ENCODE measurements at places on chromosomes 2 and 18. TPM values are rescaled to one million over a fixed set of nuclear protein-coding genes. Genes with fewer than 3 reads are reported as not detected.

GRCh38 chr2:239455436-239456203 lies 54.8 kb upstream of the HDAC4 start:
- DNase-seq: no peak

GRCh38 chr2:144125751-144126150 lies 394.2 kb downstream of the ZEB2 start:
- no peak for DNase-seq

- DNase-seq: peak; percentile 30
These were observed 73.1 kb downstream of the TGOLN2 start for GRCh38 chr2:85254540-85255300.

GRCh38 chr2:19120941-19121750 lies 237.3 kb downstream of the OSR1 start:
- no peak for DNase-seq

- DNase-seq: no peak
These were observed 125.2 kb upstream of the TFPI start for GRCh38 chr2:187679454-187679853.

- DNase-seq: no peak
These were observed 513.1 kb upstream of the RAB6C start for GRCh38 chr2:129466389-129466788.

- no peak for DNase-seq
These were observed 13.7 kb downstream of the NCKAP1 start for GRCh38 chr2:183024339-183025095.

DNA sequence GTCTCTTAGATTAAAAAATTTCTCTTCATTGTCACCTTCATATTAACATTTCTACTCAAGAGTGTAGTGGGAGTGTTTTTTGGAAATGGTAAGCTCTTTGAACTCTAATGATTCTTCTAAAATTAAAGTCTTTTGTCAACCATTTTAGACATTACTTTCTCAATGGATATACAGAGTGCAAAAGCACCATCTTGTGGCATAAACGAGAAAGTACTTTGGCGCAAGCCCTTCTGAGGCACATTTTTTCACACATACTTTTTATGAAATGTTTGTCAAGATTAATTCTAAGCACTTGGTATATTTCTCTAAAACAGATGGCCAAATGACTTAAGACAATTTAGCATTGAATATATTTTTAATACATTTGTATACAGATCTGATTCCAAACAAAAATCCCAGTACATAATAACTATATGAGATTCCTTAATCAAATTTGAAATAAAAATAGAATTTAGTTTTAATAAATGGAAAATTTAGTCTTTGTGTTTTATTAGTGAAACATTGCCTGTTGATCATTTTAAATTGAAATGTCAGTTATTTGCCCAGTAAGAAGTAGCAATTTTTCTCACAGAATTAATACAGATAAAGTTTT lies 63.3 kb upstream of the GALNT5 start:
- no peak for DNase-seq

DNA sequence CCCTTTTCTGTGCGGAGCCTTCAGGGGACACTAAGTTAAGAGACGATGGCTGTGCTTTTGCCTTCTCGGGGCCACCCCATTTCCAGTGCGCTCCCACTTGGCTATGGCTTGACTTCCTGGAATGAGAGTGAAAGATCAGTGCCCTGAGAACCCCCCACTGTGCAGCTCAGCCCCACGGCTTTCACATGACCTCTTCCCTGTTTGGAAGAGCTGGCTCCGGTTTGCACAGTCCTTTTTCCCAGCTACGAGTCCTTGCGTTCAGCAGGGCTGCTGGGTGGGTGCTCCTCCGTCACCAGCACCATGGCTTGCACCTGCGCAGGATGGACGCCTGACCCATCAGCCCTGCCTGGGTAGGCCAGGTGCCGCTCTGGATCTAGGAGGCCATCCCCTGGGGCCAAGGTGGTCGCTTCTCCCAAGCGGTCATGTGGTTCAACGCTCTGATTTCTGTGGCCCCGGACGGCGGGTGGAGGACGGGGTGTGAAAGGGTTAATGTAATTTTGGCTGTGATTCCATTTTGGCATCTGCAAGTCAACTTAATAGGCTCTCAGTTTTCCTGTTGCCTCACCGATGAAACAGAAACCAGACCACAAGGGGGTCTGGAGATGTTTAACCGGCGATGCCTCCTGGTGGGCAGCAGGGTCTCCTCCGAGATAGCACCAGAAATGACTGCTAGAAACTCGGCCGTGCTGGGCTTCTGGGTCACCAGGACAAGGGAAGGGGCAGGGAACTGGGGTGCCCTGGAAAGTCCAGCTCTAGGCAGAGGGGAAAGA lies 113.1 kb upstream of the HAAO start:
- DNase-seq: no peak

DNA sequence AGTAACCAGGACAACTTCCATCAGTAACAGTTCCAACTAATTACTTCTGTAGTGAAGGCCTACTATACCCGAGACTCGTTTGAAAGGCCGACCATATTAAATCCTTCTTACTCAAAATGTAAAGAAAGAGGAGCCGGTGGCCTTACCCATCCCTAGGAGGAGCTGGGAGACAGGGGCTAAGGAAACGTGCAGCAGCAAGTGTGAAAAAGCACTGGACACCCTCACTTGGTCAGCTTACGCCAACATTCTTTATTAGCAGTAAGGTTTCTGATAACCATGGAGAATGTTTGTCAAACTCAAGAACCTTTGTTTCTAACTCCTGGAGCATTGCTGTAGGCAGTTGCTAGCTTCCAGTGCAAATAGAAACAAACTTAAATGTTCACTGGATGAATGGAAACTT lies 26.7 kb upstream of the VWA3B start:
- no peak for DNase-seq

- DNase-seq: no peak
These were observed 1.9 kb upstream of the GRP start for GRCh38 chr18:59218018-59218417.

DNA sequence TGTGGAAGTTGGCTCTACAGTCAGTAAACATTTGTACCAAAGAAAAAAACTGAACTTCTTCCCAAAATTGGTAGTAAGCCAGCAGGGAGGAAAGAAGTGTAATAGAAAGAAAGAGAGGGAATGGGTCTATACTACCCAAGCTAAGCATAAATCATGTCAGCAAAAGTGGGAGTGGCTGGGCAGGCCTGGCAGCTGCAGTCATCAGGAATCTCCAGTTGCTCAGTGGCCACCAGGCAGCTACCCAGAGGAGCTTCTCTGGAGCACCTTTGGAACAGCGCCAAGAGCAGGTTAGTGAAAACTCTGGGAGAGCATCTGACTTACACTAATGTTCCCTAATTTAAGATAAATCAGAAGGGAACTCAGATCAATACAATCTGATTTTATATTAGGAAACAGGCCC lies 14.3 kb downstream of the FRZB start:
- DNase-seq: no peak

DNA sequence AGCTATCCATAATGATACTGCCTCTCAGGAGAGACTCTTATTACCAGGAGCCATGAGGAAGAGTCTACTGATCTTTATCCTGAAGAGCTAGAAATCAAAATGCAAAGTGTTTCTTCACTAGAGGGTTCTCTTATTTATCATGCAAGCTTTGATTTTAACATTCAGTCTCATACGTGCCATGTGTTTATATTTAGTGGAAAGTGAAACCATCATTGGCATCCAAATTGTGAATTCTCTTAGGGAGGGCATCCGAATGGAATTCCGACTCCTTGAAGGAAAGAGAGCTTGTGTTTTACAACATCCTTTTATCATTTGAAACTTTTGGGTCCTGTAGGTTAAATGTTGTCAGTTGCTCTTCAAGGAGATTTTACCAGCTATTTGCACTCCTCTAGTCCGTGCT lies 170.4 kb upstream of the SESTD1 start:
- DNase-seq: no peak

- no peak for DNase-seq
These were observed 13.0 kb downstream of the SDC1 start for GRCh38 chr2:20211860-20212458.

DNA sequence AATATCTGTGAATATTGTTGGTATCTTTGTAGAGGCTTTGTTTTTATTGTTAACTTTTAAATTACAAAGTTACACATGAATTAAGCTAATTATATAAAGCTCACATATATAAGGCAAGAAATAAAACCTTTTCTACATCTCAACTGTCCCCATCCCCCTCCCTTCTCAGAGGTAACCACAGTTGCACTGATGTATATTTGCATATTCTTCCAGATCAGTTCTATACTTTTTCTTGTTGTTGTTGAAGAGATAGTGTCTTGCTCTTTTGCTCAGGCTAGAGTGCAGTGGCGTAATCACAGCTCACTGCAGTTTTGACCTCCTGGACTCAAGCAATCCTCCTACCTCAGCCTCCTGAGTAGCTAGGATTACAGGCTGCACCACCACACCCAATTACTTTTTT lies 36.0 kb upstream of the CDC42EP3 start:
- DNase-seq: no peak

- DNase-seq: no peak
These were observed 166.9 kb downstream of the ARHGAP15 start for GRCh38 chr2:143296089-143296488.

DNA sequence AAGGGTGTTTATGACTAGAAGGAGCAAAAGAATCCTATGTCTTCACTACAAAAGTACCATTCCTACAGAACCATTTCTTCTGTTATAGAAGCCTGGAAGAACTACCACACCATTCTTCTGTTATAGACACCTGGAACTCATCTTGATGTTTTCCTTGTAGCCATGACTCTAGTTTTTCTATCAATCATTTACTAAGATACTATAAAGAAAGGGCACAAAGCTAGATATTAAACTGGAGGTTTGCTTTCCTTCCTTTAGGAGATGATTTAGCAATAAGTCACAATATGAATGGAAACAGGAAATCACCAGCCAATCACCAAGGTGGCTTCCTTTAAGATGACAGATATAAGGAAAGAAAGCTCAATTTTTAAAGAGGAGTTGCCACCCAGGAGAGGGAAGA lies 100.3 kb upstream of the NEUROD1 start:
- DNase-seq: no peak

DNA sequence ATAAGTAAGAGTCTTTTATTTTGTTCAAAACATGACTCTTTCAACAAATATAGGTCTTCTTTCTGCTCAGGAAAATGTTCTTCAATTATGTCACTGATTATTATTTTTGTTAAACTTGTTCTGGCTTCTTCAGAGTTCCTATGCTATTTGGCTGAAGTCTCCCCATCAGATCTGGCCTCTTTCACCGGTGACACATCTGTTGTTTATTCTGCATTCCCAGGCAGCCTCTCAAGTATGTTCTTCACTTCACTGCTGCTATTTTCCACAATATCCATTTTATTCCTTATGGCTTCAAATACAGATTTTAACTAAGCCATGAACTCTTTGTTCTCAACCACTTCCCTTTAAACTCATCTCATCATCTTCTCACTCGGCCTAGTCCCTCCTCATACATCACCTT lies 45.7 kb downstream of the HDAC4 start:
- DNase-seq: no peak

DNA sequence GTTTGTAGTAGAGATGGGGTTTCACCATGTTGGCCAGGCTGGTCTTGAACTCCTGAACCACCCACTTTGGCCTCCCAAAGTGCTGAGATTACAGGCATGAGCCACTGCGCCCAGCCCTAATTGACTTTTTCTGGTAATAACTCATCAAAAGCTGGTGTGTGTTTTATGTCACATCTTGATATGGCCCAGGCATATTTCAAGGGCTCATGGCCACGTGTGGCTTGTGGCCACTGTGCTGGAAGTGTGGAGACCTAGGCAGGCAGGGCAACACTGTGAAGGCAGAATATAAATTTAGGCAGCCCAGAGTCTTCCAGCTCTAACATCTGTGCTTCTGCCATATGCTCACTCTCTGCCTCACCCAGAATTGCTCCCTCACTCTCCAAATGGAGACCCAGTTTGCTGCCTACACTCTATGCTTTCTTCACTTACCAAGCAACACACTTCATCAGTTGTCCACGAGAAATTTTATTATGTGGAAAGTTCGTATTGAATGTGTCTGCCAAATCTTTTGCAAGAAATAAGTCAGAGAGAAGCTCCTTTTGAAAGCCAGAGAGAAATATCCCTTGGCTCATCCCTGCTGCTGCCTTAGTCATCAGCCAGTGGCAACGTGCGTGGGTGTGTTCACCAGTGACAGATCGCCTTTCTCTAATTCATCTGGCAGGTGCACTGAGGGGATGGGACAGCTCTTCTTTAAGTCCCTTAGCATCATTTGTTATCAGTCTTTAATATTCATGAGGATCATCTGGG lies 129.4 kb upstream of the CXCR4 start:
- DNase-seq: no peak

GRCh38 chr2:11203480-11203879 lies 48.2 kb downstream of the SLC66A3 start:
- DNase-seq: no peak

- no peak for DNase-seq
These were observed 160.3 kb downstream of the SEPTIN10 start for GRCh38 chr2:109453371-109453995.

DNA sequence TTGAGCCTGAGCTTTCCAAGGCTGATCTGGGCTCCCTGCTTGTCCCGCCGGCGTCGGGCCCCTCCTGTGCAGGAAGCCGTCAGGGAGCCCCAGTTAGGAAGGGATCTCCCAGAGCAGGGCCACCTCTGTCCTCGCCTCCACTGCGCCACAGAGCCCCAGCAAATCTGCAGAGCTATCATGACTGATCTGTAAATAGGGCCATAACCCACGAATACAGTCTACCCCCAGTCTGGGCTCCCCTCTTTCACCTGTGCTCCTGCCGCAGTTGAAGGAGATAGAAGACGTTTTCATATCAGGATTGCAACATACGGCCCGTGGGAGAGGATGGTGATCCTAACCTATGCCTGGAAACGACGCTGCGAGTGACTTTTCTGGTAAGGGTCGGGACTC lies 138.7 kb downstream of the PTGR3 start:
- DNase-seq: no peak

- DNase-seq: no peak
These were observed 24.6 kb upstream of the SLC35F6 start for GRCh38 chr2:26739514-26739913.

- no peak for DNase-seq
These were observed 13.9 kb downstream of the MAL start for GRCh38 chr2:95039363-95039762.

DNA sequence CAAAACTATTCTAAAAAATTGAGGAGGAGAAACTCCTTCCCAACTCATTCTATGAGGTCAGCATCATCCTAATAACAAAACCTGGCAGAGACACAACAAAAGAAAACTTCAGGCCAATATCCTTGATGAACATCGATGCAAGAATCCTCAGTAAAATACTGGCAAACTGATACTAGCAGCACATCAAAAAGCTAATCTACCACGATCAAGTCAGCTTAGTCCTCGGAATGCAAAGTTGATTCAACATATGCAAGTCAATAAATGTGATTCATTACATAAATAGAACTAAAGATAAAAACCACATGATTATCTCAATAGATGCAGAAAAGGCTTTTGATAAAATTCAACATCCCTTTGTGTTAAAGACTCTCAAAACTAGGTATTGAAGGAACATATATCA lies 63.1 kb downstream of the EHBP1 start:
- DNase-seq: no peak

FAM117B gene
- 6.0 TPM for total RNA-seq

AKAIN1 gene
- total RNA-seq: not detected

CHRNA1 gene
- total RNA-seq: 0.38 TPM

CCDC138 gene
- 4.1 TPM for total RNA-seq

ZNF24 gene
- 33.2 TPM for total RNA-seq

NT5C1B gene
- total RNA-seq: not detected

CHST9 gene
- total RNA-seq: 0.82 TPM

GALNT14 gene
- total RNA-seq: 17.8 TPM

LYG2 gene
- not detected for total RNA-seq

SERPINB4 gene
- not detected for total RNA-seq

B3GNT2 gene
- total RNA-seq: 8.0 TPM

Data from chondrocyte (in vitro differentiated cells).